ENCODE measurements at places on chromosomes 7 and 10. TPM values are rescaled to one million over a fixed set of nuclear protein-coding genes. Genes with fewer than 3 reads are reported as not detected.

The PRSS37 gene
- not detected for total RNA-seq

GRCh38 chr10:121069061-121069850 is 218.1 kb downstream of the WDR11 start:
- no peaks in the 10 kb centered on the region for H3K4me1 ChIP-seq
- no peak overlapping the region for H3K4me3 ChIP-seq
- no peak for DNase-seq
- H3K27me3 ChIP-seq, result peaks cover 3% of the 10 kb centered on the region
- H3K36me3 ChIP-seq, result peaks cover 2% of the 10 kb centered on the region
- no peak overlapping the region for H3K27ac ChIP-seq

The PTCD1 gene
- 5.9 TPM for total RNA-seq

DNA sequence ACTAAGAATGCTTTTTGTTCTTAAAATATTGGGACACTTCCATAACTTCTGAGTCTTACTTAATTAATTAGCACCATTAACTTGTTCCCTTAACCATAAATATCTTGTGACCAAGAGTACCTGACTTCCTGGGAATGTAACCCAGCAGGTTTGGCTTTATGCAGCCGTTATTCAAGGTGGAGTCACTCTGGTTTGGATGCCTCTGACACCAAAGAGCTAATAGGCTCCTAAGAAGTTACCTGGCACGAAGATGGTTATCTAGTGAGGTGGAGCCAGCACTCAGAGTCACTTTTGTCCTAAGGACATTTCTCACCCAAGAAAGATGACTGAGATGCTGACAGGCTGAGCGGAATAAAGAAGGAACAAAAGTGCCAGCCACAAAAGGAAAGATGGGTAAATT is 172.3 kb downstream of the C1GALT1 start:
- H3K27me3 ChIP-seq, result no peaks in the 10 kb centered on the region
- no peak overlapping the region for H3K27ac ChIP-seq
- no peaks in the 10 kb centered on the region for H3K4me1 ChIP-seq
- no peak for DNase-seq
- H3K36me3 ChIP-seq, result no peaks in the 10 kb centered on the region

The RGR gene
- not detected for total RNA-seq

- no peak overlapping the region for H3K4me3 ChIP-seq
- no peak overlapping the region for H3K27ac ChIP-seq
- H3K27me3 ChIP-seq, result peaks cover 12% of the 10 kb centered on the region
- DNase-seq, result no peak
- no peaks in the 10 kb centered on the region for H3K36me3 ChIP-seq
- H3K4me1 ChIP-seq, result peaks cover 17% of the 10 kb centered on the region
Observed at GRCh38 chr7:23356726-23357125, 57.6 kb downstream of the MALSU1 start.

Measured in activated naive CD8-positive, alpha-beta T cell treated with anti-CD3 and anti-CD28 coated beads for 36 hours (primary cell).